Cardiac septum (tissue), 1 donor: ENCODE measurements at places on chromosomes 4 and X.

DNA sequence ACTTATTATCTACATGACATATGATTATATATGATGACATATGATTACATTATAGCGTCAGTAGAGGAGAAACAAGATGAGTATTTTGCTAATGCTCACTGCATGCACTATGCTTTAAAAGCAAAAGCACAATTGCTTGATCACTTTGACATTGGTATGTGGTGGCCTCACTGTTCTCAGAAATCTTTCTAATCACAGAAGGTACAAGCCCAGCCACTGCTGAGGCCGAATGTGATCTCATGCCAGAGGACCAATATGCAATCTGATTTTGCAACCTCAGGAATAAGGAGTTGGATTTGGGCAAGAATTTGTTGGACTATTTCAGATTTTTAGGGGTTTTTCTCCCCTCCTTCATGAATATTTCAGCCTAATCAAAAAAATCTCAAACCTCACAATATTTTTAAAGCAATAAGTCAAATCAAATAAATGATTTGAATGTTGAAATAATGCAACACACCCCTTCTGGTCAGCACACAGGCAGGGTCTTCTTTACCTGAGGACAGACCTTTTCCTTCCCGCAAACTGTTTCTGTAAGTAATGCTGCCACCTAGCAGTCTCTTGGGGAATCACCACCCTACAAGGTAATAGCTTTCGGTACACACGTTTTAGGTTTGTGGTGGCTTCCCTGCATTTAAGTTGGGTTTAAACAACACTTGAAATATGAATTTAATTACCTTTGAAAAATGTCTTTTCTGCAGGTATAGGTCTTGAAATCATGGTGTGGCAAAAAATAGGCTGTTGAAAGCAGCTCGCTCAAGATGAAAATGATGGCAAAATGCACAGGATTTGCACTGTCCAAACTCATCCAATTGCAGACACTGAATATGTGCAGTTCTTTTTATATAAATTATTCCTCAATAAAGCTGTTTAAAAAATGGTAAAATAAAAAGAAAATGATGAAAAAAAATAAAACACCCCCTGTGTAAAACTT lies 4.8 kb upstream of the CXCL13 start:
- DNase-seq, result no peak

- no peak for DNase-seq
Observed at GRCh38 chr4:53614591-53614990, 23.3 kb upstream of the LNX1 start.

DNA sequence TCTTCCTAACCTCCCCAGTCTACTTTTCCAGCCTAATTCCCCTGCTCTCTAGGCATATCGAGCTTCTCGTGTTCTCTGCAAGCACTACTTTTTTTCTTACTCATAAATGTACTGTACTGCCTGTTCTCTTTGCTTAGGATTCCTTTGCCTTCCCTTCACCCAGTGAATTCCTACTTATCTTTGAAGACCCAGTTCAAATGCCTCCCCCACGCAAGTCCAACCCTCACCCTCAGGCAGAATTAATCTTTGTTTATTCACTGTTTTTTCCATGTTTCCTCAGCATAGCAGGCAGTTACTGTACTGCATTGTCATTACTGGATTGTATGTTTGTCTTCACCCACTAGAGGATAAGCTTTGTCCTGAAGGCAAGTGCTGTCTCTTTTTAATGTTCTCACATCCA lies 287.7 kb downstream of the BMPR1B start:
- no peak for DNase-seq

- DNase-seq, result no peak
Observed at GRCh38 chr4:88585917-88586316, 6.4 kb upstream of the HERC3 start.

- DNase-seq, result no peak
Observed at GRCh38 chrX:139967750-139968149, 2.4 kb upstream of the CXorf66 start.

DNA sequence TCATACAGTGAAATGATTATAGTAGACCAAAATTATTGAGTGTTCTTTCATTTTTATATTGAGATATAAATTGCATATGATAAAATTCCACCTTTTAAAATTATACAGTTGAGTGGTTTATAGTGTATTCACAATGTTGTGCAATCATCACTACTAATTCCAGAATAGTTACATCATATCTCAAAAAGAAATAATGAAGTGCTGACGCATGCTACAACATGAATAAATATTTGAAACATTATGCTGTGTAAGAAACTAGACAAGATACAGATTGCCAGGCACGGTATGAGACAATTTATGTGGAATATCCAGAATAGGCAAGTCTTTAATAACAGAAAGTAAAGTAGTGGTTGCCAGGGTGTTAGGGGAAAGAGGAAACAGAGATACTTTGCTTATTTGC lies 871.7 kb downstream of the FAM133A start:
- no peak for DNase-seq
